ENCODE measurements at places on chromosomes 1 and 21. TPM values are rescaled to one million over a fixed set of nuclear protein-coding genes. Genes with fewer than 3 reads are reported as not detected.

DNA sequence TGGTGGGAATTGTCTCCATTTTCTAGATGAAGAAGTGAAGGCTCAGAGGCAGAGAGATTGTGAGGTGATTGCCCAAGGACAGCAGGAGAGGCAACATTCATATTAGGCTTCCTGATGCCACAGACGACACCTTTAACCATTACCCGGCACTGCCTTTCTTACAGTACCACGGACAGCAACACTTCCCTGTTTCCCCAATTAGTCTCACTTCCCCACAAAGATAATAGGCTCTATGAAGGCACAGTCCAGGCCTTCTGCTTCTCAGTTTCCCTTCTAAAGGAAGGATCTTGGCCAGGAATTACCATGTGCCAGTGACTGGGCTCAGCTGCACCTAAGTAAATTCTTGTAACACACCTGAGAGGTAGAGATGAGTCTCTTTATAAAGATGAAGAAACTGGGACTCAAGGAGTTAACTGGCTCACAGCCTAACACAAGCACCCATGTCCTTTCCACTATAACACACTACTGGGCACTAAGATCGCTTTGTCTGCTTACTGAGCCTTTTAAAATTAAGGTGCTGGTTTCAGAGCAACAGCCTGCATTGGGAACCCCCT lies 9.6 kb downstream of the IGSF9 start:
- DNase-seq = no peak

DNA sequence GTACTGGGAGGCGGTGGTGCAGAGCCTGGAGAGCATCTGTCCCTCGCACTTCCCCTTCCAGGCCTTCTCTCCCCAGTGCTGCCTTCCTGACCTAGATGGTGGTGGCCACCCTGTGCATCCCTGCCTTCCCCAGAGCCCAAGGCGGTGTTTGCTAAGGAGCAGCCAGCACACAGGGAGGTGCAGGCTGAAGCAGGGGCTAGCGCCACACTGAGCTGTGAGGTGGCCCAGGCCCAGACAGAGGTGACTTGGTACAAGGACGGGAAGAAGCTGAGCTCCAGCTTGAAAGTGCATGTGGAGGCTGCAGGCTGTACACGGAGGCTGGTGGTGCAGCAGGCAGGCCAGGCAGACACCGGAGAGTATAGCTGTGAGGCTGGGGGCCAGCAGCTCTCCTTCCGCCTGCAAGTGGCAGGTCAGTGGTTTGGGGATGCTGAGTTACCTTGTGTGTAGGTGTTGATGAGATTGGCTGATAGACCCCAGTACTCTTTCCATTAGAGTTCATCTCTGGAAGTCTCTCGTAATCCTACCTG lies 51.6 kb downstream of the OBSCN start:
- DNase-seq = no peak

DNA sequence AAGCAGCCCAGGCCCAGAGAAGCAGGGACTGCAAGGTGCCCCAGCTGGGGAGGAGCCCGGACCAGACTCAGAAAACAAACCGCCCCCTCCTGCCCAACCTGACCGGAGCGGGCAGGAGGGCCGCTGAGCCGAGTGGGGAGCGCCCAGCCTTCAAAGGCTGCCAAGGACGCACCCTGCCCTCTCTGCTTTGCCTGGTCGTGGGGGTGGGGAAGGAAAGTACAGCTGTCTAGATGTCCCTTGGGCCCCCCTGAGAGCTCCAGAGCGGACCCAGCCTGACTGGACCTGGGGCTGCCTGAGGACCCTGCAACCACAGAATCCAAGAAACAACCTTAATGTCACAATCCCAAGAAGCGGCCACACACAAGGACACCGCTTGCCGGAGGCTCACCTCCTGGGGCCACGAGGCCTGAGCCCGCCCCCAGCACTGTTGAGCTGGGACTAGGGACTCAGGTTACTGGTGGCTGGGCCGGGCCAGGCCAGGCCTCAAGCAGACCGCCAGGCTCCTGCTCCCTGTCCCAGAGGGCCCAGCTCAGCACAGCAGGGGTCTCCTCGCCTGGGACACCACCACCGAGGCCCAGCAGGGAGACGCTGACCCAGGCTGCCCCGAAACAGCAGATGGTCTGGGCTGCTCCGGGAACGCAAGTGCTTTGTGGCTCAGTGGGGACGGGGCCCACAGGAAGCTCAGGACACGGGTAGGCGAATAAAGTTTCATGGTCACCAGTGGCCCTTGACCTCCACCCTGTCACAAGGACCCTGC lies 1.4 kb downstream of the DVL1 start:
- no peak for DNase-seq

TRIM67 gene
- total RNA-seq = 0.05 TPM

MIXL1 gene
- not detected for total RNA-seq

OR6K2 gene
- not detected for total RNA-seq

VTCN1 gene
- not detected for total RNA-seq

PACC1 gene
- total RNA-seq = 2.2 TPM

SIM2 gene
- total RNA-seq = not detected

FOXJ3 gene
- total RNA-seq = 33.1 TPM

PINK1 gene
- total RNA-seq = 288 TPM

Measured in Right ventricle myocardium superior (tissue), 1 donor.